Ammon's horn (tissue), 1 donor: ENCODE measurements at places on chromosomes 5 and 9.

GRCh38 chr5:169270827-169271226 is 30.1 kb downstream of the SLIT3 start:
- no peak for DNase-seq

- DNase-seq = no peak
Observed at GRCh38 chr5:111394586-111394985, 117.7 kb downstream of the STARD4 start.

GRCh38 chr5:131242728-131243255 is 21.1 kb upstream of the CDC42SE2 start:
- DNase-seq = no peak

DNA sequence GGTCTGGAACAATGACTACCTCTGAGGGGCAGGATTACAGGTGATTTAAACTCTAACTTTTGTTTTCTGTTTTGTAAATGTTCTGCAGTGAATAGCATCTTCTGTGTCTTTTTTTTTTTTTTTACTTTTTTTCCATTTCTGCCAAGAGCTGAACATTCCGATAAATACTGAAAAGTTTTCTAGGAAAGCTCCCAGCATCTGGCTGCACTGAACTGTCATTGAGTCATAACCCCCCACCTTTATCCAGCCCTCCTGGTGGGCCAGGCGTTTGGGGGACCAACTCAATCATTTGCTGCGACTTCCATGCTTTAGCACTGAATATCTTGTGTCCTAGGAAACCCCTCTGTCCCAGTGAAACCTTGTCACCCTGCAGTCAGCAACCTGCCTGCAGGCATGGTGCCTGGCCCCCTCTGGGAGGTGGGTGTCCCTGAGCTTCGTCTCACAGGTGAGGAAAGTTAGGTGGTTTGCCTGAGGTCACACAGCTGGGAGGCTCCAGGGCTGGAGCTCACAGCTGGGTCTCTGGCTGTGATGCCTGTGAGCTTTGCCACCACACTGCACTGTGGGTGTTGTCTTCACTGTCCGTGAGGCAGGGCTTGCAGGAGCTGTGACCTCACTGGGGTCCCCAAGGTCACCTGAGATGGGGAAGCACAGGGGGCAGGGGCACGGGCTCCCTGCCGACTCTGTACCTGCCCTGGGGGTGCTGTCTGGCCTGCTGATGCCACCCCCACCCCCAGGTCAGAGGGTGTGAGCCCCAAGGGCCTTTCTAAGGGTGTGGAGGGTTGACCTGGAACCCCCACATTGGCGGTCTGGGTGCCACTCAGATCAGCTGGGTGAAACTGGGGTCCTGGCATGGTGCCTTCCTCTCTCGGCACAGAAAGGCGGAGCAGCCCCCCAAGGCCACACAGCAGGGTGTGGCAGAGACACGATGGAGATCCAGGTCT is 14.1 kb downstream of the PLPP7 start:
- no peak for DNase-seq

GRCh38 chr5:21918451-21918850 is 934.7 kb downstream of the CDH12 start:
- DNase-seq = no peak

DNA sequence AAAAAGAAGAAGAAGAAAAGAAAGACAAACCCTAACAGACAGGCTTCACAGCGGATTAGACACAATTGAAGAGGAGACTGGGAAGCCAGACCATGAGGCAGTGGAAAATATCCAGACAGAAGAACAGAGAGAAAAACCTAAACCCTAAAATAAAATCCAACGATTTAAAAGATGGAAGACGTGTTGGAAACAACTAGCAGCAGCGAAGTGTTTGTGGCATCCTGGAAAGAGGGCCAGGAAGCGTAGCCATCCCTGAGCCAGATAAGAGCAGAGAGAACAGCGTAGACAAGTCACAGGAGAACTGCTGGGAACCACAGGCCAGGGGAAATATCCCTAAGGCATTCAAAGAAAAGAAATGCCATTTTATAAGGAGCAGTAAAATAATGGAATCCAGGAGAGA is 39.7 kb upstream of the NKD2 start:
- no peak for DNase-seq

DNA sequence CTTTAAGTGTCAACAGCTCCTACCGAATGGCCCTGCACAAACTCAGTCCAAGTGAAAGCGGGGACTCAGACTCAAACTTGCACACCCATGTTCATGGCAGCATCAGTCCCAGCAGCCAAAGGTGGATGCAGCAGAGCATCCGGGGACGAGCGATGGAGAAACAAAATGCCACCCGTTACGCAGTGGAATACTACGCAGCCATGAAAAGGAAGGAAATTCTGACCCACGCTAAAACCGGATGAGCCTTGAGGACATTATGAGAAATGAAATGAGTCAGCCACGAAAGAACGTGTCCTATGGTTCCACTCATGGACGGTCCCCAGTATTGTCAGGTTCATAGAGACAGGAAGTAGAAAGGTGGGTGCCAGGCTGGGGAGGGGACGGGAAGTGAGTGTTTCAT is 48.6 kb upstream of the NOTCH1 start:
- DNase-seq = no peak

DNA sequence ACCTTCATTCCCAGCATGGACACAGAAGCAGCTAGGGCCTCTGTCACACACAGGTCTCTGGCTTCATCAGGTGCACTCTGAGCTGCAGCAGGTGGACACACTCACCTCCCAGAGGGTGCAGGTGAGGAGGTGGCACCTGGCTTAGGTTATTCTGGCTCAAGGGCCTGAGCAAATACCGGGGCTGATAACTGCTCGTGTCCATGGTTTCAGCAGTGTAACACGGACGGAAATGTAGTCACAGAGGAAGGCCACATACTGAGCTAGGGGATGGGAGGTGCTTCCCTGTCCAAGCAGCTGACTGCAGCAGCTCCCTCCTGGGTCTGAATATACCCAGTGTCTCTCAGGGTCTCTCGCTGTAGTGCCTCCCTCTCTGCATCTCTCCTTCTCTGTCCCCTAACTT is 5.7 kb downstream of the PHF2 start:
- DNase-seq = no peak

GRCh38 chr5:132653716-132654115 is 4.3 kb upstream of the IL13 start:
- DNase-seq = no peak

GRCh38 chr9:132062806-132063205 is 16.9 kb downstream of the MED27 start:
- DNase-seq = no peak

DNA sequence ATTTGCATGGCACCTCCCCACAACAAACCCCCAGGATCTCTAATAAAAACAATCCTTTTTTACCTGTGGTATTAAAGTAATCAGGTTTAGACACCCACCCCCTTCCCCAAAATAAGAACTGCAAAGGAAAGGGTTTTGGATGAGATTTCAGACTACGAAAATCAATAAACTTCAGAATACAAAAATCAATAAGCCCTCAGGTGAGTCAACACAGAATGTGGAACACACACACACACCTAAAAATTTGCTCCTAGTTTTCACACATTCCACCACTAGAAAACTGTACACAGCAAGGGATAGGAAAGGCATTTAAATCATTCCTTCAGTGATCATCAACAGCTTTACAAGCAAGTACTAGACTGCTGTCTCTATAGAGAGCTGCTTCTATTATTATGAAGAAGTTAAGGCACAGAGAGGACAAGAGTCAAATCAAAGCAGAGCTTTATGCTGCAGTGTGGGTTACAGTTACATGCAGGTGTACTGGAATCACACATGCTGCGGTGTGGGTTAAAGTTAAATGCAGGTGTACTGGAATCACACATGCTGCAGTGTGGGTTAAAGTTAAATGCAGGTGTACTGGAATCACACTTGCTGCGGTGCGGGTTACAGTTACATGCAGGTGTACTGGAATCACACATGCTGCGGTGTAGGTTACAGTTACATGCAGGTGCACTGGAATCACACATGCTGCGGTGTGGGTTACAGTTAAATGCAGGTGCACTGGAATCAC is 36.3 kb downstream of the PFDN1 start:
- DNase-seq = no peak

DNA sequence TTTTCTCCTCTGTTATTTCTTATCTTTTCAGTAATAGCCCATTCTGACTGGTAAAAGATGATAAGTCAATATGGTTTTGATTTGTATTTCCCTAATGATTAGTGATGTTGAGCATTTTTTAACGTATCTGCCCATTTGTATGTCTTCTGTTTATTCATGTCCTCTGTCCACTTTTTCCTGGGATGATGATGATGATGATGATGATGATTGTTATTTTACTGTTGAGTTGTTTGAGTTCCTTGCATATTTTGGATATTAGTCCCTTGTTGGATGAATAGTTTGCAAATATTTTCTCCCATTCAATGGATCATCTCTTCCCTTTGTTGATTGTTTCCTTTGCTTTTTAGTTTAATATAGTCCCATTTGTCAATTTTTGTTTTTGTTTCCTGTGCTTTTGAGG is 27.0 kb downstream of the UTP15 start:
- DNase-seq = no peak

- DNase-seq = no peak
Observed at GRCh38 chr5:83662558-83662957, 58.1 kb downstream of the HAPLN1 start.

GRCh38 chr9:3963643-3964369 is 336.1 kb downstream of the GLIS3 start:
- no peak for DNase-seq

- DNase-seq = no peak
Observed at GRCh38 chr5:45277860-45278259, 418.3 kb downstream of the HCN1 start.

DNA sequence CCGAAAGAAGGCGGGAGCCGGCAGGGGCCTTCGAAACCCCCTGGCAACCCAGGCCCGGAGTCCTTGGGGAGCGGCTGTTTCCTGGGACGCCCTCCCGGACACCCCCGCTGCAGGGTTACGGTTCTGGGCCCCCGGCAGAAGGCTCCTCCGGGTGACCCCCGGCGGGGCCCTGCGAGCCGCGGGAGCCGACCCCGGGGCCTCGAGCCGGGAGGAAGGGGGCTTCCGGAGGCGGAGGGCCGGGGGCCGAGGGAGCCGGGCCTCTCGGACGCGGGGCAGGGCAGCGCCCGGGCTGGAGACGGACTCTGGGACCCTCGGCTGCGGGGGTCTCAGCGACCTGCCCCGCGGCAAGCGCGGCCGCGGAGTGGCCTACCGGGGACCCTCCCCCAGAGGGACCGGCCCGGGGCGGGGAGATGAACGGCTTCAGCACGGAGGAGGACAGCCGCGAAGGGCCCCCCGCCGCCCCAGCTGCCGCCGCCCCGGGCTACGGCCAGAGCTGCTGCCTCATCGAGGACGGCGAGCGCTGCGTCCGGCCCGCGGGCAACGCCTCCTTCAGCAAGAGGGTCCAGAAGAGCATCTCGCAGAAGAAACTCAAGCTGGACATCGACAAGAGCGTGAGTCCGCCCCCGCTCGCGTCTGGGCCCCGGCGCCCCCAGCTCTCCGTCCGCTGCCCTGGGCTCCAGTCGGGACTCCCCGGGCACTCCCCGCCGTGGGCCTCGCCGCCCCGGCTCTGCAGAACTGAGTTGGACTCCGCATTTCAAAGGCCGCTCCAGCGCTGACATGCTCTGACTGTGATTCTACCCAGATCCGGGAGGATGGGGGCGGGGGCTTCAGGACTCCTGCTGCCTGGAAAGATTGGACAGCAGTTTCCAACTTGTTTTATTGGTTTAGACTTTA is 645 bp downstream of the SAP30L start:
- DNase-seq = peak; percentile 46

GRCh38 chr5:8765886-8766285 is 780.0 kb downstream of the SEMA5A start:
- DNase-seq = no peak

DNA sequence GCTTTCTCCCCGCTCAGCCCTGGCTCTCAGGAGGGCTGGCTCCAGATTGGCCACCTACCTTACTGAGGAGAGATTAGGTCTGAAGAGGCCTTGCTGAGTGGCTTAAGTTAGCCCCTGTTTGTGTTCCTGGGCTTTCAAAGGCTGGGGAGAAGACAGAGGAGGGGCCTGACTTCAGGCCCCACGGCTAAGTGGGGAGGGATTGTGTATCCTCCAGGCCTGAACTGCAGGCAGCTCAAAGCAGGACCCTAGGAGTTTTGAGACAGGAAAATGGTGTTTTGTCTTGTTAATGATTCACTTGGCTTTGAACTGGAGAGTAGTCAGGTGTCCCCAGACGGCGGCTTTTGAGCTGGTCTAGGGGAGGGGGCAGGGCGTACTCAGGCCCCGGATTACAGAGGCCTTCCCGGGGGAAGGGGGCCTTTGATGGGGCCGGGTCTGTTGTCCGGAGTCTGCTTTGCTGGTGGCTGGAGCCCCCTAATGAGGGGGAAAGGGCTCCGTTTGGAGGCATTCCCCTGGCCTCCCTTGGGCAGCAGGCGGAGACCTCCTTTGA is 162.0 kb upstream of the SMIM23 start:
- DNase-seq = no peak

GRCh38 chr9:84140535-84141101 is 160.0 kb downstream of the RMI1 start:
- no peak for DNase-seq

- no peak for DNase-seq
Observed at GRCh38 chr9:135647884-135648283, 8.5 kb upstream of the GLT6D1 start.

DNA sequence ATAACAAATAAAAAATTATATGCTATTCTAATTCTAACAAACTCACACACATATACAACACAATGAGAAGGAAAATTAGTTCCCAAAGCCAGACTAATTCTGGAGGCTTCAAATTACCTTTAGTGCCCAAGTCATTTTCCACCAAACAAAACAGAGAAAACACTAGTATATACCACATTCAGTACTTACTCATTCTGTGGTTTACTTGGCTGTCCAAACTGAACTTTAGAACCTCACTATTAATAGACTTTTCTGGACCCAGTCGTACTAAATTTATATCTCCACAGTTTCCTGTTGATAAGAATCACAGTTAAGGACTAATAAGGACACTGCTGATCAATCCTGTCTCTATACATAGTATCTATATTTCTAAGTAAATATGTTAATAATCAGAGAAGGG is 66.4 kb downstream of the SETX start:
- DNase-seq = no peak

- no peak for DNase-seq
Observed at GRCh38 chr5:156432830-156433105, 105.8 kb downstream of the SGCD start.

- no peak for DNase-seq
Observed at GRCh38 chr5:142829801-142830220, 59.6 kb downstream of the ARHGAP26 start.

- no peak for DNase-seq
Observed at GRCh38 chr9:124350494-124351263, 64.6 kb downstream of the PSMB7 start.

DNA sequence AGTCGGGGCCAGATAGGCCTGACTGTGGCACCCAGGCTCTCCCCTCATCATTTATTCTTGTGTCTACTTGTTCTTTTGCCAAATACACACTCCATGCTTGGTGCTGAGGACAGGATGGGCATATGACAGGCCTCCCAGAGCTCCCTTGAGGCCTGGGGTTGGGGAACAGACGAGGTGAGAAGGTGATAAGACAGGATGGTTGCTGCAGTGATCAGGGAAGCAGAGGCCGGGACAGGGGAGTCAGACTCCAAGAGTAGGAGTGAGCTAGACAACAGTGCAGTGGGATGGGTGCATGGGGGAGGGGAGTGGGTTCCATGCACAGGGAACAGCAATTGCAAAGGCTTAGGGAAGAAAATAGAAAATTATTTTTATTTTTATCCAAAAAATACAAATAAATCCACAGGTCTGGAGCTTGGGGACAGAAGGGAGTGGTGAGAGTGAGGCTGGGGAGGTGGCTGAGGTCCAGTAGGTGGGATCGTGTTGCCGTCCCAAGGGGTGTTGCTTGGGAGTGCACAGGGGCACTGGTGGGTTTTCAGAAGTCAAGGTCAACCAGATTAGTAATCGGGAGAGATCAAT is 3.4 kb upstream of the AMBP start:
- DNase-seq = no peak
